Activated naive CD4-positive, alpha-beta T cell treated with Interleukin-2 at 50 U/mL for 16 hours (primary cell): ENCODE measurements at places on chromosomes 4 and X.

- DNase-seq: no peak
These were observed 7.2 kb upstream of the LEF1 start for GRCh38 chr4:108175966-108176365.

- no peak for DNase-seq
These were observed 20.8 kb downstream of the CNOT6L start for GRCh38 chr4:77798385-77798784.

DNA sequence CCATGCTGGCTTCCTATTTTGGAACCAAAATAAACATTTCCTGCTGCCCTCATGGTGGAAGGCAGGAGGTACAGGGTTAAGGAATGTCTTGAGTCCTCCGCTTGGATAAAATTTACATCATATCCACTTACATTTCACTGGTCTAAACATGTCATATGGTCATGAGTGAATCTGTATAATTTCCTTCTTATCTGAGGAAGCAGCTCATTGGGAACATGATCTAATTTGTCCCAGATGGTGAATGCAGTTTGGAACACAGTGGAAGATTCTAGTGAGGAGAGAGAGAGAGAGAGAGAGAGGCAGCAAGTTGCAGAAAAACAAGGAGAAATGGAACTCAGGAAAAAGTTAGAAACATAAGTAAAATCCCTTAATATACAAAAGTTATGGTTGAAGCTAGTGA is 46.8 kb downstream of the MXRA5 start:
- no peak for DNase-seq

GRCh38 chr4:76799718-76800117 is 98.2 kb downstream of the SOWAHB start:
- no peak for DNase-seq

DNA sequence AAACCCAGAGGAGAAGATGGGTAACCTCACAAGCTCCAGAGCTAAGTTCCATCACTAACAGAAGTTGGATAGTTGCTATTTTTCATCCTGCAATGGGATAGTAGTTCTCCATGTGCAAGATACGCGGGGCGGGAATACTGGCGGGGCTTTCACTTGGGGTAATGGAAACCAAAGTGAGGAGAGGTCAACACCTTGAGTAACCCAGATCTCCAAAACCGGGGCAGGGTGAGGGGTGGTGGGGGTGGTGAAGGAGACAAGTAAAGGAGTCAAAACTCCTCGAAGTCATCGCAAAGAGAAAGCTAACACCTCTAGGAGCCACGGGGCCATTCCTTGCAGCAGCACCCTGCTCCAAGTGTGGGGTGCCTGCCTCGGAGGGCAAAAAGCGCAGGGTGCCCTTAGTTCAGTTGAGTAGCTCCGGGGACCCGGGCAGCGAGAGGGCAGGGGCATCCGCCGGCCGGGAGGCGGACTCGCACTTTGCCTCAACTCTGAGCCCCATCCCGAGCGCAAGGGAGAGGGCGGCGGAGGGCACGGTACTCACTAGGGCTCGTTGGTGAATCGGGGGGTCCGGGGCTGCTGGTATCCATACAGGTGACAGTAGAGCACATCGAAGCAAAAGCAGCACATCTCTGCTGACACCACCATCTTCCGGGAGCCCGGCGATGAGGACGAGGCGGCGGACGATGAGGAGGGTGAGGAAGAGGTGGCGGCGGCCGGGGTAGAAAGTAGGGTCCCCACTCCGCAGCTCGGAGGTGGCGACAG is 645 bp downstream of the AMMECR1 start:
- DNase-seq: peak; percentile 29

GRCh38 chr4:141905751-141906150 is 269.4 kb downstream of the IL15 start:
- DNase-seq: no peak

- DNase-seq: no peak
These were observed 437.1 kb downstream of the MAGEB5 start for GRCh38 chrX:26653050-26653449.

GRCh38 chrX:76202471-76202870 is 29.6 kb downstream of the PBDC1 start:
- DNase-seq: no peak

DNA sequence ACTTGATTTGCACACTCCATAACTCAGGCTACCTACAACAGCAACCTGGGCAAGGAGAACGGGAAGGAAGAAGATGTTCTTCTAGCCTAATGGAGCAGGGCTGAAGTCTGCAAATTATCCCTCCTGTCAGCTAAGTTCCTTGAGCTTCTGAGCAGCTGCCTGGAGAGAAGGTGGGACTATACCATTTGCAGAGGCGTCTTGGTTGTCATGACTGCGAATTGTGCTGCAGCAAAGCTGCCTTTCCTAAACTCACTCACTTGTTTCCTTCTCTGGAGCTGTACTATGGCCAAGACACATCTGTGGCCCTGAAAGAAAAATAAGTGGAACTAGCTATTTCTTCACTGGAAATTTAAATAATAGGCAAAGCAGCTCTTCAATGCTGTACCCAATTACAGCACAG is 682.4 kb upstream of the GRIA3 start:
- no peak for DNase-seq

GRCh38 chr4:78226279-78226678 is 169.2 kb downstream of the FRAS1 start:
- no peak for DNase-seq

DNA sequence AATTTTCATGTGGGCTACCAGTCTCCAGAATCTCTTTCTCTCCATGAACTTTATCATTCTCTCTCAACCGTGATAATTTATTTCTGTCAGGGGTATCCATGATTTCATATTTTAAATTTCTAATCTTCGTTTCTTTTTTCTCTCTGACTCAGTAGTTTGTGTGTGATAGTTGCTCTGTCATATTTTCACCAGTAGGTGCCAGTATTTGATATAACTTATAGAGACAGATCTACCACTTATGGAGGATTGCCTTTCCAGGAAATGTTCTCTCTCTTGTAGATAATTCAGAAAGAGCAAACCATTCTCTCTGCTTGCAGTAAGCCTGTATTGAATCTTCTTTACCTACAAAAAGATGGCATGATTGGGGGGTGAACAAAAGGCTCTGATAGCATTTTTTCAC is 79.3 kb upstream of the DYNLT3 start:
- DNase-seq: no peak

- no peak for DNase-seq
These were observed 56.3 kb downstream of the ENOX2 start for GRCh38 chrX:130846746-130847145.

DNA sequence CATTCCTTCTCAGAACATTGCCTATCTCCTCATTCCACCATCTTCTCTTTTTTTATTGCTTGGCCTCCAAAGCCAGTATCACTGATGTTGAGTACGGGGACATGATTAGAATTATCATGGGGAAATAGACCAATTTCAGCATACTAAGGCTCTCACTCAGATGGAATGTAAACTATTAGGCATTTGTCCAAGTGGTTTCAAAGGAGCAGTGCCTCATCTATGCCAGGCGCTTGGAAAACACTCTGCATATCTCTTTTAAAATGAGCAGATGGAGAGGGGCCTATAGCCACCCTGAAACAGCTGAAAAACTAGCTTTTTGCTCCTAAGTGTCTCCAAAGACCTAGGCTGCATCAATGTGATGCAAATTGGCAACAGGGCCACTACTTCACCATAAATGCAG is 150.8 kb upstream of the DIPK2B start:
- DNase-seq: no peak

DNA sequence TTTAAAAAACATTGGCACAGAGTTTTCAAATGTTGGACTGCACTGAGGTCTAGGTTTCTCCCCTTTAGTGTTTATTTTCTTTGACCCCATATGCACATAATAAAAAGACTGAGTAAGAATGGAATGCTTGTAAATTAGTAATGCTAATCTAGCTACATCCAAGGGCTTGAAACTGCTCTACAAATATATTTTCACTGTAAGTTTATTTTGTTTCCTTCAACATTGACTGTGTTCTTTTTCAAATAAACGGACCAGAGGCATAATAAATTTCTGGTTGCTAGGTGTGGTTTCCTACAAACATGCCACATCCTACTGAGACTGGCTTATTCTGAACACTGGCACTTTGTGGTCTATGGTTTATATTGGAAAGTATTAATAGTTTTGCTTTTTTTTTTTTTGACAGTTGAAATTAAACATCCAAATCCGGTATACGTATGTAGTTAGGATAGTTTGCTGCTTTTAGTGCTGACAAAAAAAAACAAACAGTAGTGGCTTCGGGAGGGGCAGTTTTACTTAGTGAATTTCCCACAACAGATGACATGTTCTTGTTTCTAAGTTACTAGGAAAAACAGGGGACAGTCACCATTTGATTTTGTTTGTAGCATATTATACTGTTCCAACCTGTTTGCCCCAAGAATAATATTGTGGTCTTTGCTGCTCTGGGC is 13.2 kb downstream of the CA5B start:
- no peak for DNase-seq

DNA sequence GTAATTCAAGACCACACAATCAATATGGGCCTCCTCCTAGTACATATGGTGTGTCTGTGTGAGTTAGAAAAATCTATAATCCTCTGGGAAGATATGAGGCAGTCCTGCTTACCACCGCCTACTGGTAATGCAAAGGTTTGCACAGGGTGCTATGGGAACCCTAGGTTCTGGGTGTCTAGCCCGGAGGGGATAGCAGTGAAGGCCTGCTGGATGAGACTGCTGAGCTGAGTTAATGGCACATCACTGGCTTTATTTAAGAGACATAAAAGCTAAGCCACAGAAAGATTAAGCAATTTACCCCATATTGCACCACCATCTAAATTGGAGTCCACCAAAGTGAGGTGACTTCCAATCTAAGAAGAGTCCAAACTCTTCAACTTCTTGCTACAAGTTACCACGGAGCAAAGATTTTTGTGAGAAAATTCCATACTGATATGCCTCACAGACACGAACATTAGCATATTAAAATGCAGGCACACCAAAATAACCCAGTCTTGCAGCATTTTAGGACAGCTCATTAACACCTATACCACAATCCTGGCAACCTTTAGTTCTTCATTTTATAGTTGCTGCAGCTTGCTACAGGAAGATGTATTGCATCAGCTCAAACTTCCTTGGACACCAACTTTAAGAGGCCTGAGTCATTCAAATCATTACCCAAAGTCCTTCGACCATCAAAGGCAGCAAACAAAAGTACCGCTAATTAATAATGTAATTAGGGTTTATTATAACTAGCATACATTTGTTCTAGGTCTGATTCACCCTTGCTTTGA is 13.7 kb downstream of the DGKK start:
- no peak for DNase-seq

DNA sequence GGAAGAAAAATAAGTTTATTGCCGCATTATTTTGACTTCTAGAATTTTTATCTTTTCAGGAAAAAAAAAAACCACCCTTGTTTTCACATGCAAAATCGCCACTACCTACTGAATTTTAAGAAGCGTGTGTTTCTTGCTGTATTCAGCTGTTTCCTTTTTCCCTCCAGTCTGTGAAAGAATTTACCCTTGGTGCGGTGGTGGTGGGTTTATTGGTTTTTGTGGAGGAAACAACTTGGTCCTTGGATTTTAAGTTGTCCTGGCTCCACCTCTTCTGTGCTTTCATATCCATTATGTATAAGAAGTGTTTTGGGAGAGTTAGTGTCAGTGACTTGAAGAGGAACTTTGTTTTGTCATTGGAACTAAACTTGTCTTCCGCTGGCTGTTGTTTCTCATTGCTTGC is 8.1 kb downstream of the RAPGEF2 start:
- no peak for DNase-seq

DNA sequence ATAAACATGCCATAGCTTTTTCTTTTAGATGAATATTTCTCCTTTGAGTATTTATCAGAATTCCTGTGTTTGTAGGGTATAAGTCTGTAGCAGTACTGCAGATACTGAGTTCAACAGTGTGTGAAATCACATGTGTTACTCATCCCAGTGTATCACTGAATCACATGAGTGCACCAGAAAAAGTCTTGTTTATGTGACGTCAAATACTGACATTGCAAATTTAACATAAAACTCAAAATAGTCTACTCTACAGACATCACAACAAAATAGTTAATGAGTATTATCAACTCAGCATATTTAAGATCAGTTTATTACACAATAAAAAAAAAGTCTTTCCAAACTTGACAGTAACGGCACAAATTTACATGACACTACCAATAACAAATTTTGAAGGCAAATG is 221.3 kb downstream of the DCTD start:
- no peak for DNase-seq

- DNase-seq: no peak
These were observed 728.1 kb upstream of the MAGEB2 start for GRCh38 chrX:29487214-29487613.

DNA sequence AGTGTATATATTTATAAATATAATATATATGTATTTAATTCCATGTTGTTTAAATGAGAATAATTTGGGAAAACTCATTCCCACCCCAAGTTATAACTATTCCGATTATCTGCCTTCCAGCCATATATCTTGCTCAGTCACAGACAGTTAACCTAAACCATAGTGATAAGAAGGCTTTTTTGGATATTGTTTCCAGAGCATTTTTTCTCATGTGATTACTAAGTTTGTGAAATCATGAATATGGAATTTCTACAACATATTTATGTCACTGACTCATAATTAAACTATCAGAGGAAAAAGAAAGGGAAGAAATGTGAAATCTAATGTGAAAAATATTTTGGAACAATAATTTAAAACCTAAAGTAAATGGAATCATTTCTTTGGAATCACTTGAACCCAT is 1163.5 kb upstream of the PABPC4L start:
- DNase-seq: no peak

DNA sequence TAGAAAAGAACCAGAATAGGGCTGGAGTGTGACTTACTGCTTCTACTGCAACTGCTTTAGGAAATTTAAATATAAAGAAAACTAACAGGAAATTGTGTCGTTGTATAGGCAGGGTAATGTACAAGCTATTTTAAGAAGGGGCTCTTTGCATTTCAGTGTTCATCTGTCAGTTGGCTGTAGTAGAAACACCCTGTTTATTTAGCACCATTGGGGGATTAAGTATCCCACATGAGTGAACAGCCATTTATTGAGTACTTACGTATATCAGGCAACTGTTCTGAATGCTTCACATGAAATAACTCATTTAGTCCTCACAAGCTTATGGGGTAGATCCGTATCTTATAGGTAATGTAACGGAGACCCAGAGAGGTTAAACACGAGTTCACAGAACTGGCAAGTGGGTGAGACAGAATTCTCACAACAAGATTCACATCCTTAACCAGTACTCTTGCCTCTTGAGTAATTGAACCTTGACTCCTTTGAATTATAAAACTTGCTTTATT is 23.9 kb downstream of the STIM2 start:
- DNase-seq: no peak

GRCh38 chrX:65745992-65746391 is 78.5 kb downstream of the MSN start:
- DNase-seq: no peak

- no peak for DNase-seq
These were observed 9.1 kb downstream of the SMAD1 start for GRCh38 chr4:145490796-145491195.

GRCh38 chr4:161342881-161343568 is 820.8 kb downstream of the FSTL5 start:
- DNase-seq: no peak

- DNase-seq: peak; percentile 38
These were observed 27.4 kb downstream of the HOPX start for GRCh38 chr4:56653461-56654237.

GRCh38 chrX:7378406-7378805 is 230.5 kb upstream of the PUDP start:
- DNase-seq: no peak
